ENCODE measurements at places on chromosomes 12 and 14.

- DNase-seq = no peak
These were observed 57.1 kb downstream of the TRAFD1 start for GRCh38 chr12:112182499-112182898.

DNA sequence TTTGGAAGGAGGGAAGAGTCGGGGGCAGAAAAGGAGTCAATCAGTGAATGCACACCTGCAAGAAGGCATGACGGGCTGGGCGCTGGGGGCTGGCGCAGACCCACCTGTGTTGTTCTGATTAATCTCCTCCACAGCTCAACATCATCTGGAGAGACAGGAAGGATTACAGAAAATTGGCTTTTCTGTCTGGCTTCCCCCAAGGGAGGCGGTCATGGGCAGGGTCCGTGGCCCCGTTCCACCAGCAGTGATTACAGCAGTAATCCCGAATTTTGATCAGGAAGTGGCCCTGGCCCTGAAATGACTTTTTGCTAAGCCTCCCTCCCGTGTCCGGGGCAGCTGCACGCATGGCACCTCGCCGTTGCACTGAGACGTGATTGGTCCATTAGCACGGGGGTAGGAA lies 24.4 kb upstream of the GALNT9 start:
- DNase-seq = no peak

GRCh38 chr12:90290980-90291975 lies 582.6 kb upstream of the ATP2B1 start:
- no peak for DNase-seq

DNA sequence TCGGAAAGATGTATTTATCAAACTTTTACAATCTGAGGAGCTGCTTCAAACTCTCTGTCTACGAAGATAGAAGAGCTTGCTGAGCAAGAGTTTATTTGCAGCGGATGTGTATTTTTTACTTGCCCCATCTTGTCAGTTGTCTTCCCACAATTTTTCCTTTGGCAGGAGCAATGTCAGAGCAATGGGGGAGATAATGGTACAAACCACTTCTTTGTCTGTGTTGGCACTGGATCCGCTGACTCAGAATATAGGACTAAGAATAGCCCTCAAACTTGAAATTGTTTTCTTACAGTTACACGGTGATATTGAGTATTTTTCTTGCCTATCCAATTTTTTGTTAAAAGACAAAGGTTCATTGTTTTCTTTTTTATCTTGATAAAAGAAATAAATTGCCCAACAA lies 27.6 kb downstream of the HELB start:
- no peak for DNase-seq

- no peak for DNase-seq
These were observed 32.0 kb downstream of the LRIG3 start for GRCh38 chr12:58888131-58888783.

DNA sequence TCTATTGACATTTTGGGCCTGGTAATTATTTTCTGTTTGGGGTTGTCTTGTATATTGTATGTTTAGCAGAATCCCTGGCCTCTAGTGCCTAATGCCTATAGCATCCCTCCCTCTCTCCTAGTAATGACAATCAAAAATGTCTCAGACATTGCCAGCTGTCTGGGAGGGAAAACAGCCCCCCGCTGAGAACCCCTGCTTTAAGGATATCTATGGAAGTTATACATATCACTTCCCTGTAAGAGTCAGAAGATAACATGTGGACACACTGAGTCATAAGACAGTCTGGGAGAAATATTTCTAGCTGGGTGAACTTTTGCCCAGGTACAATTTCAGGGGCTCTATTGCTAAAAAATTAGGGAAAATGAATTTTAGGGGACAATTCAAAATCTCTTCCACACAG lies 255.0 kb downstream of the PAWR start:
- no peak for DNase-seq

DNA sequence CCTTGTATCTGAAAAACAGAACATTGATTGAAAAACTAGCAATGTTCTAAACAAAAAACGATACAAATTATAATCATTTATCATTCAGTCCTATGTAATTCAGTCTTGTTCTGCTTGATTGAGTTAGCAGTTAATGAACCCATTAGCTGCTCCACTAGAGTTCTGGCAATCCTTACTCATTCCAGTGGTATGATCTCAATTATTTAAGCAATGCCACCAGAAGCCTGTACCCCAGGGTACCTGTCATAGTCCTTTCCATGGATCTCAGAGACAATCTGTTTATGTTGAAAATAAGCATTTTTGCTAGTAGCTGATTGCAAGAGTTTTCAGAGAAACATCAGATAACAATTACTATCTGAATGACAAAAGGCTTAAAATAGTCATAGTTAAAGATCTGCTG lies 115.9 kb downstream of the UNC79 start:
- no peak for DNase-seq

DNA sequence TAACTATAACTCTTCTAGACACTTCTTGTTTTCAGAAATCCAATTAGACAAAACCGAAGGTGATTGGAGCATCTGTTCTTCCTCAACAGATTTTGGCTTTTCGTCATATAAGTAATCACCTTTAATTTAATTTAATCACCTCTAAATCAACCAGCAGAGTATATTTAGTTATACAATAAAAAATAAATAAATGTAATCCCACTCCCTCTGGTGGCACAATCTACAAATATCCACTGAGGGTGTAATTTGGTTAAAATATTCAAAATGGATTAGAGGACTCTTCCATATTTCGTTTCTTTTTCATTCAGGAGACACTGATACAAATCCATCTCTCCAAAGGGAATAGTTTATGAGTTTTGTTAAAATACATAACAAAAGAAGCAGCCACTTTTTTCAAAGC lies 18.3 kb upstream of the SLC35F4 start:
- DNase-seq = no peak

DNA sequence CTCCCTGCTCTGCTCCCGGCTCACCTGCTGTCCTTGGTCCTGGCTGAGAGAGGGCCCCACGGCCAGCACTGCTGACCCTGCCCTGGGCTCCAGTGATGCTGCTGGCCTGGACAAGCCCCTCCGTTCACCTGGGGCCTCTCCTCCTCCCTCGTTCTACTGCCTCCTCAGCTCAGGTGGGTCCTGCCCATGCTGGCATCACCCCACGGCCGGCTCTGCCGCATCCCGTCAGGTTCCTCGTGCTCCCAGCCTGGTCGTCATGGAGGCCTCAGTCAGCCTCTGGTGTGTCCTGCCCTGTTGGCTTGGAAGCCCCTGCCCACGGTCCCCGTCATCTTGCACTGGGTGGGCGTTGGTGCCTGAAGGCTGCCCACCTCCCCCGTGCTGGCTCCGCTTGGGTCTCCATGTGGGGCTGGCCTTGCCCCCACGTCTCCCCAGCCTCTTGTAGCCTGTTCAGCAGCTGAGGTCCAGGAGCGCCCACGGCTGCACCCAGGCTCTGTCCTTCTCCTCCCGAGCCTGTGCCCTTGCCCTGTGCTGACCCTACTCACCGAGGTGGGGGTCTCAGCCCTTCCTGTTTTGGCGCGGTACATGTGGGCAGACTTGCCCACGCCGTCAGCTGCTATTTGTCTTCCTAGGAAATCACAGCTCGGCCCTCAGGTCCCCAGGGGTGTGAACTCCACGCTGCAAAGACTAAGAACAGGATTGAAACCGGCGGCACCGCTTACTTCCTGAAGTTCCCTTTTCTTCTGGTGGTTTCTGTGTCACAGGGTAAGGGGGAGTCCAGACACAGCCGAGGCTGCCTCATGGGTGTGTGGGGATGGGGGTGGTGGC lies 121.6 kb downstream of the TMEM121 start:
- no peak for DNase-seq

DNA sequence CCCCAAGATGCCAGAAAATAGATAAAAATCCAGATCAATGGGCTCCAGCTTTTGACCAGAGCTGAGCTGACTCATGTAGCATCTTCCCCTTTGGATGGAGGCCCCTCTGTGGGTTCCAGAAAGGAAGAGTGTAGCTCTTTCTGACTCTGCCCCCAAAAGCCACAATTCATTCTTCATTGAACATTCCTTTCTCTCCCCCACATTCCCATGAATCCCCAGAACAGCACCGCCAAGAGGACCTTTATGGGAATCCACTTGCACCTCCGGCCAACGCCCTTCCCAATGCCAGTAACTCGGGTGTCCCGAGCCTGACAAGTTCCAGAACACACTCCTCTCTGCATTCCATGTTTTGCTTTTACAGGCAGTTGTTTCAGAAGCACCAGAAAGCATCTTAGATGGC lies 210.6 kb upstream of the DIO3 start:
- DNase-seq = no peak

- no peak for DNase-seq
These were observed 74.5 kb downstream of the FERMT2 start for GRCh38 chr14:52876311-52876710.

- no peak for DNase-seq
These were observed 12.2 kb upstream of the TUBA1A start for GRCh38 chr12:49200919-49201594.

GRCh38 chr12:114625294-114625851 lies 58.6 kb downstream of the TBX3 start:
- DNase-seq = no peak

DNA sequence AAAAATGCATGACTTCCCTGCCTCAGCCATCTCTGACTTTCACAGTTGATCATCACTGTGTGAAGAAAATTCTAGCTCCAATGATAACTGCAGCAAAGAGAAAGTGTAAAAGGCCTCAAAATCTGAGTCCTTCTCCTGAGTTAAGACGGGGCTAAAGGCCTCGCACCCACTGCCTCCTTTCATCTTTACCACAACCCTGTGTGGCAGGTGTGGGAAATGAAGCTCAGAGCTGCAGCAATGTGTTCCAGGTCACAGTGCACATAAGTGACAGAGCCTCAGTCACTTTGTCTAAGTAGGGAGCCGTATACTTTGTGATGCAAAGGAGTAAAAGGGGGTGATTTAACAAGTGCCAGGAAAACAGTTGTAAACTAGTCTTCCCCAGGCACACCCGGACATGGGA lies 144.7 kb upstream of the TMCC3 start:
- no peak for DNase-seq

DNA sequence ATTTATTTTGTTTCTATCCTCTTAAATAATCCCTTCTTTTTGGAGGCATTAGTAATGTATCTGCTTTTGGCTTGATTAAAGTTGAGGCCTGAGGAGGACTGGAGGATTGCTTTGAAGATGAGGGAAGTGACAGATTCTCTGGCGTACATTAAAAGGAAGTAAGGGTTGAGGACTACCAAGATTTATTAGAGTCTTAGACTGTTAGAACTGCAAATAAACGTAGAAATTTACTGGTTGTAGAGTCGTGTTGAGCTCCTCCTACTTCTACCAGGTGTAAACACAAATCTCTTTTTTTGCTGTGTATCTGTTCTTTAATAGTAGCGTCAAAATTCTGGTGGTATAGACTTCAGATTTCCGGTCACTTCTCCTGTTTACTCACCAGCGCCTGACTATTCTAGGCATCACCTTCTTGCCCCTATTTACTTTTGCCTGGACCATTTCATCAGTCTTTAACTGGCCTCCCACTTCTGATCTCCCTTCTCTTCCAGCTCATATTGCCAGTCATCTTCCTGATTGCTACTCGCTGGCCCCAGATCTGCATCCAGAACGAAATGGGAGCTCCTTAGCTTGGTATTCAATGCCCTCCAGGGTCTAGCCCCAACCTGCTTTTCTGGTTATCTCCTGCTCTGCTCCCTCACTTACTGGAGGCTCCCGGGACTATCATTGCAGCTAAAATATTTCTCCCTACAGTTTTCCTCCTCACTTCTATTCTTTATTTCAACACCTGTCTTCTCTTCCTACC lies 8.4 kb upstream of the EID3 start:
- no peak for DNase-seq

- no peak for DNase-seq
These were observed 61.3 kb downstream of the DIP2B start for GRCh38 chr12:50566066-50566465.

GRCh38 chr14:96803958-96804357 lies 6.8 kb downstream of the VRK1 start:
- no peak for DNase-seq

DNA sequence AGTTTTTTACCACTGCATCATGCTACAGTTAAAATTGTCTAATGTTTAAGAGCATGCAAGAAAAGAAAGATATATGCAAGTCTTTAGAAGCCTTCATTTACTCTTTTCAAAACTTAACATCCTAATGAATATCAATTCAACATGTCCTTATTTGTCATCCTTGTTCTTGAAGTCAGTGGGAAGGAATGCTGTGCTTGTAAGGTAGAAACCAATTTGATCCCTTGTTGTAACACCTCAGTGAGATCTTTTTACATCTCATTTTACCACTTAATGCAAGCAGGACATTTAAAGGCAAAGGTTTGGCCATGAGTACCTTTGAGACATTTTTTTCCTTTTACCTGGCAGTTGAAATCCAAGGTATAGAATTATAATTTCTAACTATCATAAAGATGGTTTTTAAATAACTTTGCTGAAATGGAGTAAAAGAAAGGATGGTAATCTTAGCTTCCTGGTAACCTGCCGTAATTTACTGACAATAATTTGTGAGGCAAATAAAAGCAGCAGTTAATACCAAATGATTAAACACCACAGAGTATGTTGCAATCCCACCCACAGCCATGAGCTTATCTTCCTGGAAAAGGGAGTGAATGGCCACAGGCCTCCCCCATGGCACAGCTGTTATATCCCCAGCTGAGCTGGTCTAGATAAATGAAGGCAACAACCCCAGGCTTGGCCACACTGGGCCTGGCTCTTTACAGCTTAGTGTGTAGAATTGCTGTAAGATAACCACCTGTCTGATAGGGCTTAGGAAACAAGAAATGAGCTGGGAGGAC lies 33.2 kb upstream of the STRN3 start:
- DNase-seq = no peak

DNA sequence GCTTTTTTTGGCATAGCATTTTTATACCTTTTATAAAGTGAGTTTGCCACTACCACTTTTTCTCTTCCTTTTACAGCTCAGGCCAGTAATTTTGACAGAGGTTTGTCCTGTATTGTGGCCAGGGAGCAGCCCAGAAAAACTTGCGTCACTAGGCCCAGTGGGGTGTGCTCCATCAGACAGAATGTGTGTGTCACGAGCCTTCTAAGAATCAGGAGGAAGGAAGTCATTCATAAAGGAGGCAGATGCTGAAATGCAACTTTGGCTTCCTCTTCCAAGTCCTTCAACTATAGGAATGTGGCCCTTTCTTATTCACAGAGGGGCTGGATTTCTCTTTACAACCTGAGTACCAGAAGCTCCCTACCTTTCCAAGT lies 10.1 kb upstream of the RAB35 start:
- DNase-seq = no peak

GRCh38 chr14:54909817-54910558 lies 7.4 kb upstream of the GCH1 start:
- DNase-seq = no peak

DNA sequence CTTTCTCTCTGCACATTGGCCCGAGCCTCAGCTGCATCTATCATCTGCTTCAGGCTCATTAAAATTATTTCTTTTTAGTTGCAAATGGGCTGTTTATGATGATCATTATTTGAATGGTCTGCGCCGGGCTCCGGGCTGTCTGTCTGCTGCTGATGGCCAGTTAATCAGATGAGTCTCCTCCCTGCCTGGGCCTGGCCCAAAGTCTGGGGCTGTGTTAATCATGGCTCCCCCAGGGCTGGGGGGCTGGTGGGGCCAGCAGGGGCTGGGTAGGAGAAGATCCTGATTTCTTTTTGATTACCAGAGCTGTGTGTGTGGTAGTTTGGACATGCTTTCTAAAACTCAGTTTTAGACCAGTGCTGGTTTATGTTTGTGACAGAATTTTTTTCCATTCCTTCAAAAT lies 159.1 kb downstream of the PHETA1 start:
- no peak for DNase-seq
